Amniotic stem cell (primary cell): ENCODE measurements at places on chromosomes 13 and 19.
A peak's percentile ranks its signal among the peaks of the same experiment; 100 is the strongest.

DNA sequence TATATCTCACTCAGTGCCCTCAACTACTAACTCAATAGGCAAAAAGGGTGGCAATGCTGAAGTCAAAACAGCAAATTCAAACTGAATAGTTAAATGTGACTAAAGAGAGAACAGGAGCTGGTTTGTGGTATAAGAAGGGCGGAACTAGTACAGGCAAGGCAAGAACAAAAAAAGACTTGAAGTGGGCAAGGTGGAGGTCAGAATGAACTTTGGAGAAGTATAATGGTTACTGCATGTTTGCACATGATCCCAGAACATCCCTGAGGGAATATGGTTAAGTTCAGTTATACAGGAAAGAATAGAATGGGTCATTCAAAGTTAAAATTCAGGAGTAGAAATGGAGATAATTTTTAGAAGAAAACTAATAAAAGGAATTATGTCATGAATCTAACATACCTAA is 85.5 kb downstream of the DIAPH3 start:
- no peak for DNase-seq

- no peak for DNase-seq
Measured at GRCh38 chr13:37484056-37484455, 114.5 kb downstream of the POSTN start.

DNA sequence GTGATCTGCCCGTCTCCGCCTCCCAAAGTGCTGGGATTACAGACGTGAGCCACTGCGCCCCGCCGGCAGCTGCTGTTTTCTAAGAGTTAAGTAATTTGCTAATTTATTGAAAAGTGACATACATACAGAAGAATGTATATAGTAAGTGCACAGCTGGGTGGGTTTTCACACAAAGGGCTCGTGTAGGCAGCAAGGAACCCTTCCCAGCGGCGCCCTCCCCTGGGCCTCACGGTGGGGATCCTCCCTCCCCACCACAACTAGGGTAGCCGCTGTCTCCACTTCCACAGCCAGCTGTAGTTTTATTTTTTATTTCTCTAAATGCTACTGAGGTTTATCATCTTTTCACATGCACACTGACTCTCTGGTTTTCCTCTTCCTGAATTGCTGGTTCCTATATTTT is 64.9 kb downstream of the CRYL1 start:
- no peak for DNase-seq

DNA sequence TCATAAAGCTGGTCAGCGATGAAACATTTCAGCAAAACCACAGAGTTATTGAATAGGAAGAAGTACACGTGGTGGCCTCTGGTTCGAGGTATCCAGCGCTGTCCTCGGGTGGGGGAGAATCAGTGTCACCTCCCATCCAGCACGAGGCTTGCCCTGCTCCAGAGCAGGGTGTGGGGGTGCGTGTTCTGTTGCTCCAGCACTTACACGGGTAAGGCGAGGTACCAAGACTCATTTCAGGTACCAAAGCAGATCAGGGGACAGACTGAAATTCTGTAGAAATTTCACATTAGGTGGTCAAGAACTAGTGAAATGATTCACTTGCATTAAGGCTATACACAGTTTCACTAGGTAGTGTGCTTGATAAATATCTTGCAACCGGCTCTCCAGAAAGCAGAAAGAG is 164.2 kb upstream of the SOX1 start:
- DNase-seq: no peak

GRCh38 chr13:104534847-104535246 is 1468.6 kb upstream of the SLC10A2 start:
- DNase-seq: no peak

DNA sequence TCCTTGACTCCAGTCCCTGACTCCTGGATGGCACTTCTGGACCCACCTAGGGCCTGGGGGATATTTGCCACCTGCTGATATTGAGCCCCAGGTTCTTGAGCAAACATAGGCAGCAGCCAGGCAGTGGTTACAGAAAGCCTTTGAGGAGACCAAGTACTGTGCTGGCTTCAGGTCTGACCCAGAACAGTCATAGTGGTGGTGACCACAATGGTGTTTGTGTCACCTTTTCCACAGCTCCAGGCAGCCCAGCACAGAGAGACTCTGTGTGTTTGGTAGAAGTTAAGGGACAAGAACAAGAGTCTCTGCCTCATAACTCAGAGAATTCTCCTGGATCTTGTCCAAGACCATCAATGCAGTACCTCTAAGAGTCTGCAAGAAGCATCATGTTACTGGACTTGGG is 14.6 kb upstream of the CLC start:
- no peak for DNase-seq

- no peak for DNase-seq
Measured at GRCh38 chr13:23418776-23419683, 14.5 kb downstream of the SACS start.

GRCh38 chr13:29435125-29435911 is 160.2 kb downstream of the SLC7A1 start:
- peak; percentile 39 for DNase-seq

GRCh38 chr13:110780422-110780821 is 66.9 kb downstream of the ING1 start:
- no peak for DNase-seq

- no peak for DNase-seq
Measured at GRCh38 chr19:45069056-45069455, 7.2 kb downstream of the ZNF296 start.

DNA sequence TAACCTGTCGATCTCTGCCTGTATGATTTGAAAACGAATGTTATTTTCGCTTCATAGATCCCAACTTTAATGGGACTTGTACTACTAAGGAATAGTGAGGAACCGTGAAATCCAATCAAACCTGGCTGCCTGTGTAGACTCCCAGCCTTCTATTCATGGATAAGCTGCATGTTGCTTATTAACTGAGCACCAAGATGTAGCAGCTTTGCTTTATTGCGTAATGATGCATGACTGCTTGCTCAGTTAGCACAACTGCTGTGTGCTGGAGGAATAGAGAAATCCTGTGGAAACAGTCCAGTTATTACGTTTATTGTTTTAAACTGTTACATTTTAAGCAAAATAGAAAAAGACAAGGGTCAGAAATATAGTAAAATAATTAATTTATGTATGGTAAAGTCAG is 108.2 kb downstream of the SHISA2 start:
- DNase-seq: no peak

DNA sequence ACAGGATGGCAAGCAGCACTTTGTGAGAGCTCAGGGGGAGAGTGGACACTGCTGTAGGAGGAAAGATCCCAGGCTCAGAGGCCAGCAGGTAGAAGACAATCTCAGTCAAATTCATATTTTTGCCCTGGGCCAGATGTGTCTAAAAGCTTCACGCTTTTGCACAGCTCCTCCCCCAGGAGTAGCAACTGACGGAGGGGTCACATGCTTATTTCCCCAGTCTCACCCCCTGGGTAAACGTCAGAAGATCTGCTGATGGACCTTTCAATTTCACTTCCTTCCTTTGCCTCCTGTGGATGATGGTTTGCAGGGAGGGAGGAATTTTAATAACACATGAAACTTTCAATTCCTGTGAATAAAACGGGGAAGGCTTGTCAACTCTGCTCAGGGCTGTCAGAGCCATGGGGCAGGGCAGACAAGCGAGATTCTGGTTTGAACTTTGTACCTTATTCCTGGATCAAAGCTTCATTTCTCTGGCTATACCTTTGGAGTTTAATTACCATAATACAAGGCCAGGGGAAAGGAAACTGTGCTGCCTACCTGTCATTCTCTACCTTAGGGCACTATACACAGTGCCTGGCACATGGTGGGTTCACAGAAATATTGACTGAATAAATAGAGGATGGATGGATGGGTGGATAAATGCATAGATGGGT is 41.0 kb downstream of the POU4F1 start:
- DNase-seq: no peak

GRCh38 chr13:43284162-43284561 is 260.8 kb downstream of the DNAJC15 start:
- DNase-seq: peak; percentile 63

DNA sequence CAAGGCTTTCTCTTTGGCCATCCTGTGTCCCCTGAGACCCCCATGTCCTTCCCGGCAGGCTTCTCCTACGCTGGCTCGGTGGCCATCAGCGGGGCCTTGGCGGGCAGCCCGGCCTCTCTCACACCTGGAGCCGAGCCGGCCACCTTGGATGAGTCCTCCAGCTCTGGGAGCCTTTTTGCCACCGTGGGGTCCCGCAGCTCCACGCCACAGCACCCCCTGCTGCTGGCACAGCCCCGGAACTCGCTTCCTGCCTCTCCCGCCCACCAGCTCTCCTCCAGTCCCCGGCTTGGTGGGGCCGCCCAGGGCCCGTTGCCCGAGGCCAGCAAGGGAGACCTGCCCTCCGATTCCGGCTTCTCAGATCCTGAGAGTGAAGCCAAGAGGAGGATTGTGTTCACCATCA is 14.2 kb downstream of the PLEKHJ1 start:
- no peak for DNase-seq
